Effector CD4-positive, alpha-beta T cell (primary cell): ENCODE measurements at places on chromosomes 7 and 10.

- no peak for DNase-seq
Measured at GRCh38 chr10:91412354-91413087, 2.4 kb downstream of the HECTD2 start.

- DNase-seq: no peak
Measured at GRCh38 chr7:3393862-3394261, 92.8 kb downstream of the SDK1 start.

DNA sequence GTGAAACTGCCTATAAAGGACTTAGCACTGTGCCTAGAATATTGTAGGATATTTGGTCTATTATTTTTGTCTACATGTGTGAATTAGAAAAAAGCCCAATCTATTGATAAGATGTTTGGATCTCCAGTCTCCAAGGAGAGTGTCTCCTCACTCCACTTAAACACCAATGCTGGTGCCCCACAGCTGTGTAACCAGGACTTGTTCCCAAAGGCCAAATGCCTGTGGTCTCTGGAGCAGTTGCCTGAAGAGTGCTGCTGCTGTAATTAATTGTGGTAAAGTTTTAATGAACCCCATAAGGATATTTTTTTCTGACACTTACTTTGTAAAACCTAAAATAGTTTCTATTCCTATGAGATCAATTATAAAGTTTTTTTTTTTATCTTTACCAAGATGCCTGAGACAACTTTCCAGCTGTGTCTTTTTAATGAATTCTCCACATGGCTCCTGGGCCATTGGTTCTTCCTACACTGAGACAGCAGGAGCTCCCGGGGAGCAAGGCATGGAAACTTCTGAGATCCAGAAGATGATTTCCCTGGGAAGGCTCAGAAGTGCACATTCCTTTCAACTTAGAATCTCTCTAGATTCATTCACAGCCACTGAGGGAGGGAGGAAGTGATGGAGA is 11.2 kb upstream of the OR2A5 start:
- no peak for DNase-seq

DNA sequence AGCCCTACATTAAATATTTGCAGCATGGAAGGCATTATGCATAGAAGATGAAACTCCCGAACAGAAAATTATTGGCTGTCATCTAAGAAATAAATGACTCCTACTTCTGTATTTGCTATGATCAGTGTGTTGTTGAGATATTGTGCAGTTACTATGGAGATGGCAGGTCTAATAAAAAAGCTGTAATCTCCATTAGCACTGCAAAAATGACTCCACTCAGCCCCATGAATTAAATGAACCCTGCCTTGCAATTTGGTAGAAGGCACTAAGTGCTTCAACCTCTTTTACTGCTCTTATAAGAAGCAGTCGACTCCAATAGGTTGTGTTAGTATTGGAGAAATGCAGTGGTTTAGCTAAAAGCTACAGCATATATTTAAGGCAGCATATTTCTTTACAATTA is 290.0 kb upstream of the PHYHIPL start:
- no peak for DNase-seq

DNA sequence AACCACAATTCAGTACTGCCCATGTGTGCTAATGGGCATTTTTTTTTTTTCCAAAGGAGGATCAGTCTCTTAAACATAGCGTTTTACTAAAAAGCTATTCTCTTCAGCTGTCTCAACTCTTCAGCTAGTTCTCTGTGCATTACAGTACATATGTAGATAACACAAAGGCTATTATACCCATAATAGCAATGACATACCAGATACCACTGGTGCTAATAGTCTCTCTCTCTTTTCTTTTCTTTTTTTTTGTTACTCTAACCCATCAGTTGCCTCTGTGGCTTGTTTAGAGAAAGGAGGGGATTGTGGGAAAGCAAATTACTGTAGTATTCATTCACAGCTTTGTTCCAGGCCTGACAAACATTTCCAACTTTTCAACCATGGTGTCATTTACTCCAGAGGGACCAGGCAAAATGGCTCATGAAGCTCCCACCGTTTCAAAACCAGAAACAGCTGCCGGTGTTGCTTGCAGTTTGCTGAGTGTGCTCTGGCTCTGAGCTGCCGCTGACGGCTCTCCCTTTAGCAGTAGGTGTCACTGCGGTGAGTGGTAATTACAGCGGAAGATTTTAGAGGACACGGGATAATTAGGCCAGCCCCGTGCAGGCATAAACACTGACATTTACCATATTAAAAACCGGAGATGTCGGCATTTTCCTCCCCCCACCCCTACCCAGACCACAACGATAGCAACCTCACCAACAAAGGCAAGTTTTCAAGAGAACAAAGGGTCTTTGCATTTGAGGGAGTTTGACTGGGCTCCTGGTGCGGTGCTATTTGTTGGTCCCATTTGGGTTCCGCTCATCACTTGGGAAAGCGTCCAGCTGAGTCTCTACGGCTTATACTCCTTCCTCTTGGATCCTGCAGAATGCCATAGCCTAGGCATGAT is 1005.5 kb downstream of the KCNMA1 start:
- DNase-seq: no peak

DNA sequence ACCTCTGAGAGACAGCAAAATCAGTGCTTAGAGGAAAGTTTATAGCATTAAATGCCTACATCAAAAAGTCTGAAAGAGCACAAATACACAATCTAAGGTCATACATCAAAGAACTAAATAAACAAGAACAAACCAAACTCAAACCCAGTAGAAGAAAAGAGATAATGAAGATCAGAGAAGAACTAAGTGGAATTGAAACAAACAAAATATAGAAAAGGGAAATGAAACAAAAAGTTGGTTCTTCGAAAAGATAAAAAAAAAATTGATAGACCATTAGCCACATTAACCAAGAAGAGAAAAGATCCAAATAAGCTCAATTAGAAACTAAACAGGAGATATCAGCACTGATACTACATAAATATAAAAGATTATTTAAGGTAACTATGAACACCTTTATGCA is 280.0 kb upstream of the NRG3 start:
- no peak for DNase-seq

- DNase-seq: no peak
Measured at GRCh38 chr7:122454776-122455507, 150.4 kb upstream of the FEZF1 start.

- DNase-seq: no peak
Measured at GRCh38 chr7:28889290-28889689, 68.8 kb downstream of the TRIL start.

DNA sequence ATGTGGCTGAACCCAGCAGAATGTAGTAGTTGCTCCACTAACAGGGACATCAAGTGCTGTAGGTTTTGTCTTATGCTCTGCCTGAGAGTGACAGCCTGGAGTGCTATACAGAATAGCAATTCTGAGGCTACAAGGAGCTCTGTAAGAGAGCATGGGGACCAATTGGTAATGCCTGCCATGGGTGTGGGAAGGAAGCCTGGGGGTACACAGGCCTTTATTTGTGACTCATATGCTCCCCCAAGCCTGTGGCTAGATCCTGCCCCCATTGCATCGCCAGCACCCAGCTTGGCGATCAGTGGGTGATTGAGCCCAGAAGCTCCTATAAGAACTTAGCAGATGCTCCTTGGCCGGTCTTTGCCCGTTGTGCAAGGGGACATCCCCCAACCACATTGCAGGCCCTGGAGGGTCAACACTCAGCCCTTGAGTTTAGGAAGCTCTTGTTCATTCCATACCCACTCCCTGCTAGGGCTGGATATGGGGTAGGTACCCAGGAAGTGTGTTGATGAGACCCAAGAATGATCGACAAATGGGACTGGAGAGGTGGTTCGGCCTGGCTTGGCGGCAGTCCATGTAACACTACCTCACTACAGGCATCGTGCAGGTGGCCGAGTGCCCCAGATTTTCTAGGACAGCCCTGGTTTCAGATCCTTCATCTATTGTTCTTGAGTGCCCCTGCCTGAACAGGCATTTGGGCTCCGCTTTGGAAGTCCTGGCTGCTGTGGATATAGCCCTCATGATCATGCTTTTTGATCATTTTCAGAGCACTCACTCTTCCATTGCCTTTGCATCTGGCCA is 37.7 kb downstream of the ZMIZ1 start:
- no peak for DNase-seq

DNA sequence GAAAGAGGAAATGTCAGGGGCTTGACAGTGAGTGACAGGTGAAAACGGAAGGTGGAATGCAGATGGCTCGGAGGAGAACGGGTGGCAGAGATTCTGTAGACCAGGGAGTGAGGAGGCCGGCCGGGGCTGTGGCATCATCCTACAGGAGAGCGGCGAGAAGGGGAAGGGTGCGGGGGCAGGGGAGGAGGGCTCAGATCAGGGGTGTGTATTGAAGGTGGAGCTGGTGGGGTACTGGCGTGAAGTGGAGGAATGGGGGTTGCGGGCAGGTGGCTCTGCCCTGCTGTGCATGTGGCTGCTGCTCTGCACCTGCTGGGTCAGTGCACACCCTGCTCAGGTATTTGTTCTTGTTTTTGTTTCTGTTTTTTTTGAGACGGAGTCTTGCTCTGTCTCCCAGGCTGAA is 470.8 kb upstream of the FOXK1 start:
- DNase-seq: no peak

- DNase-seq: no peak
Measured at GRCh38 chr7:101681170-101682007, 52.3 kb upstream of the MYL10 start.

- no peak for DNase-seq
Measured at GRCh38 chr7:130948822-130949221, 214.8 kb upstream of the KLF14 start.

- no peak for DNase-seq
Measured at GRCh38 chr10:104317269-104317710, 21.0 kb downstream of the ITPRIP start.

GRCh38 chr10:124394583-124394982 is 24.1 kb downstream of the OAT start:
- no peak for DNase-seq

DNA sequence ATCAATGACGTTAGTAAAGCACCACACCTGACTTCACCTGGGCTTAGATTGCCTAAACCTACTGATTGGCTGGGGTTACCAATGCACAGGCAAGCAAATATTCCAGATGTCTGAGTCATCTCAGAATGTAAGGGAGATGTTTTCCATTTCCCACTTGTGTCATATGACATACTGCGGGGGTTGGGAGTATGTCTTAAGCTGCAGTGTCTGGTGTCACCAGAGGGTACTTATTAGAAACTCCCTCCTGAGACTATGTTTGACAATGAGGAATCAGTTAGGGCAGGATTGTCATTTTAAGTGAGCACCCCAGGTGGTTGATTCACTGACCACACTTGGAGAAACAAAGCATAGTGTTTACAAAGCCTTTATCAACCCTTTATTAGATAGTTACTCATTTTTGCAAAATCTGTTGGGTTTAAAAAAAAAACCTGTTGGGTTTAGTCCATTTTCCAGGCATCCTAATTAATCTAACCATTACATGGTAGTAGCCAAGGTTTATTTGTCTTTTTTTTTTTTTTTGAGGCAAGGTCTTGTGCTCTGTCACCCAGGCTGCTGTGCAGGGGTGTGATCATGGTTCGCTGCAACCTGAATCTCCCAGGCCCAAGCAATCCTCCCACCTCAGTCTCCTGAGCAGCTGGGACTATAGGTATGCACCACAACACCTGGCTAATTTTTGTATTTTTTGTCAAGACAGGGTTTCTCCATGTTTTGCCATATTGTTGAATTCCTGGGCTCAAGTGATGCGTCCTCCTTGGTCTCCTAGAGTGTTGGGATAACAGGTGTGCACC is 72.5 kb downstream of the CDK6 start:
- DNase-seq: no peak

GRCh38 chr7:107999779-108000560 is 3.0 kb downstream of the LAMB1 start:
- DNase-seq: no peak

DNA sequence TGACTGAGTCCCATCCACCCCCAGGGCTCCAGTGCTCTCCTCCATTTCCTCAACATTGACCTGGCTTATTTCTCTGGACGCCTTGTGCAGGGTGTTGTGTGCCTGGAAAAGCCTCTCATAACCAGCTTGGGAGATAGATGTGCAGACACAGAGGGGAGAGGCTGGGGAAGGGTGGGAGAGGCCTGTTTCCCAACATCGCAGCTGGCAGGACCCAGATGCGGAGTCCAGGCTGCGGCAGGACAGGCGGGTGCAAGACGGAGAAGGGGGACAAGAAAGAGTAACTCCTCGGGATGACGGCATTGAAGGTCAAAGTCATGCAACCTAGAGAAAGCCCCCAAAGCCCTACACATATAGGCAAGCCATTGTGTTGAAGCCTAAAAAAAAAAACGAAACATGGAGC is 54.1 kb upstream of the ANTXRL start:
- DNase-seq: no peak

- DNase-seq: no peak
Measured at GRCh38 chr10:62741996-62742395, 62.5 kb upstream of the ADO start.

GRCh38 chr7:74364061-74364460 is 74.9 kb downstream of the CLIP2 start:
- DNase-seq: no peak
